Fibroblast of villous mesenchyme (primary cell): ENCODE measurements at places on chromosomes 3 and 15.

- no peak for DNase-seq
Measured at GRCh38 chr3:114714237-114714636, 420.4 kb downstream of the TIGIT start.

DNA sequence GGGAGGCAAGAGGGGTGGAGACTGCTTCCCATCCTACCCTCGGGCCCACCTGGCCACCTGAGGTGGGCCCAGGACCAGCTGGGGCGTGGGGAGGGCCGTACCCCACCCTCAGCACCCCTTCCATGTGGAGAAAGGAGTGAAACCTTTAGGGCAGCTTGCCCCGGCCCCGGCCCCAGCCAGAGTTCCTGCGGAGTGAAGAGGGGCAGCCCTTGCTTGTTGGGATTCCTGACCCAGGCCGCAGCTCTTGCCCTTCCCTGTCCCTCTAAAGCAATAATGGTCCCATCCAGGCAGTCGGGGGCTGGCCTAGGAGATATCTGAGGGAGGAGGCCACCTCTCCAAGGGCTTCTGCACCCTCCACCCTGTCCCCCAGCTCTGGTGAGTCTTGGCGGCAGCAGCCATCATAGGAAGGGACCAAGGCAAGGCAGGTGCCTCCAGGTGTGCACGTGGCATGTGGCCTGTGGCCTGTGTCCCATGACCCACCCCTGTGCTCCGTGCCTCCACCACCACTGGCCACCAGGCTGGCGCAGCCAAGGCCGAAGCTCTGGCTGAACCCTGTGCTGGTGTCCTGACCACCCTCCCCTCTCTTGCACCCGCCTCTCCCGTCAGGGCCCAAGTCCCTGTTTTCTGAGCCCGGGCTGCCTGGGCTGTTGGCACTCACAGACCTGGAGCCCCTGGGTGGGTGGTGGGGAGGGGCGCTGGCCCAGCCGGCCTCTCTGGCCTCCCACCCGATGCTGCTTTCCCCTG, 2.2 kb upstream of the FES start:
- no peak for DNase-seq

DNA sequence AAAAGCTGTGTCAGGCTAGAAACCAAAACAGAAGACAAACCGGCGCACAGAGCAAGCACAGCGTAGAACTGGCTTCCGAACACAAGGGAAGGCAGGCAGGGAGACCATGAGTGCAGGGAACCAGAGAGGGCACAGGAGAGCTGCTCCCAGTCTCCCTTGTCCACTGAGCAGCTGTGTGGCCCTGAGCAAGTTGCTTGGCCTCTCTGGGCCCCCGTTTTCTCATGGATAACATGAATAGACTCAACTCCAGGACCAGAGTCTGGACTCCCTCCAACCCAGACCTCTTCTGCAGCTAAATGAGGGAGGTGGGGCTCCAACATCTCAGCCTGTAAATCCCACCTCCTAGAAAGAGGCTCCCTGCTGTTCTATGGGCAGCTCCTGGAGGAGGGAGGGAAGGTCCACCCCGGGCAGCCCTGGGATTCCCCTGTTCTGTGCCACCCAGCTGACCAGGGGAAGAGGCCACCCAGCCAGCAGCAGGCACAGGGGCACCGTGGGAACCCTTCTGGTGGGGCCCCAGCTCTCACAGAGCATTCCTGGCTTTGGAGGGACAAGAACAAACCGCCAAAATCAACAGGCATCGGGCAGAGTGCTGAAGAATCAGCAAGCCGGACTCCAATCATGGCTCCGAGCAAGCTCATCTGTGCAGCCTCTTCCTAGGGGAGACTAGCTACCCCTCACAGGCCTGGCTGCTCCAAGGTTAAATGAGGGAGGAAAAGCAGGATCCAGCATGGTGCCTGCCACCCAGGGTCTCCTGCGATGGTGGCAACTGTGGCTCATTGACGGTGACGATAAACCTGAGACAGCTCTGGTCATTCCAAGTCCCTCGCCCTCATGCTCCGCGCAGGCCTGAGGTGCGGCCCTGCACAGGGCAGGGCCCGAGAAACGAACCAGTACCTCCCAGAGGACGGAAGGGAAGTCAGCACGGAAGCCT, 15.1 kb downstream of the XXYLT1 start:
- DNase-seq = no peak

GRCh38 chr3:160196511-160197104, 28.6 kb upstream of the C3orf80 start:
- no peak for DNase-seq

GRCh38 chr3:2714834-2715233, 395.3 kb downstream of the IL5RA start:
- DNase-seq = no peak

DNA sequence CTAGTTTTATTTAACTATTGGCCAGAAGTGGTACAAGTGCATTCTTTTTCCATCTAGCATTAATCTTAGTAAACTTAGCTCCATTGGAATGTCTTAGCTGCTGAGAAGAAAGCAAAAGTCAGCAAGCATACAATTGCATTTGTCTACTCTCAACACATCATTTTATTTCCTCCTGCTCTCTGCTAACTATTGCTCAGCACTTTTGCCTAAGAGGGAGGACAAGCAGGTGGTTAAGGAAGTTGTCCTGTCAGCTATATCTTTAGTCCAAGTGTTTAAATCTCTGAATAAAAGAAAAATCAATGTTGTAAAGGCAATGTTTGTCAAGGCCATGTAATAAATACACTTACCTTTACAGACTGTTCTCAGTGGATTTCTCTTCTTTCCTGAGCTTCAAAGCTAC, 51.0 kb downstream of the FHIT start:
- DNase-seq = no peak

- no peak for DNase-seq
Measured at GRCh38 chr15:60701261-60702019, 222.5 kb upstream of the ICE2 start.

GRCh38 chr3:33807191-33807590, 8.8 kb downstream of the PDCD6IP start:
- DNase-seq = no peak

DNA sequence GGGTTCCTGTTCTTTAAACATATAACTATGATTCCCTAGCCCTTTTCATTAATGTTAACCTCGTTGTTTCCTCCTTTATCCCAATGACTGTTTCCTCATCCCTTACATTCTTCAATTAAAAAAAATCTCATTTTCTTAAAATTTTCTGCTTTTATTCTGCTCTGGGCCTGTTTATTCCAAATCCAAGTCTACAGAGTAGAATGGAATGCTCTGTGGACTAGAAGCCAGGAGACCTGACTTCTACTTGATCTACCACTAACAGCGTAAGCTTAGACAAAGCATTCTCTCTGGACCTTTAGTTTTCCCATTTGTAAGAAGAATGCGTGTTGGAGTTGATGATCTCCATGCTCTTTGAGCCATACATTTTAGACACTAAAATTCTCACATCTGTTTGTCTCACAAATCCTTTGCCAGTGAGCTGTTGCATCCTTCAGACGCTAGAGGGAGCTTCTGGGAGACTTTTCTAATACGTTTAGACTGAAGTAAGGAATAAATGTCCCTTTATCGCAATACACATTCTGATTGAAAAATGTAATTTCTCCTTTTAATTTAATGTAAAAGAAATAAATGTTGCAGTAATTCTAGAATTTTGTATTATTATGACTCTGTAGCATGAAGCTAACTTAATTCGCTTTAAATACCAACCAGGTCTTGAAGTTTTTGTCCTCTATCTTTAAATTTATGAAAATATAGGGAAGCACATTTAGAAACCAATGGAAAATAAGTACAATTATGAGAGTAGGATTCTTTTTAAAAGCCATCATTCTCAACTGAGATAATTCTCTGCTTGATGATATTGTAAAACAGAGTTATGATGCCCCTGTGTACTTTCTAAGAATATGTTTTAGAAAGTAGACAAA, 21.7 kb upstream of the GMNC start:
- peak; percentile 65 for DNase-seq

DNA sequence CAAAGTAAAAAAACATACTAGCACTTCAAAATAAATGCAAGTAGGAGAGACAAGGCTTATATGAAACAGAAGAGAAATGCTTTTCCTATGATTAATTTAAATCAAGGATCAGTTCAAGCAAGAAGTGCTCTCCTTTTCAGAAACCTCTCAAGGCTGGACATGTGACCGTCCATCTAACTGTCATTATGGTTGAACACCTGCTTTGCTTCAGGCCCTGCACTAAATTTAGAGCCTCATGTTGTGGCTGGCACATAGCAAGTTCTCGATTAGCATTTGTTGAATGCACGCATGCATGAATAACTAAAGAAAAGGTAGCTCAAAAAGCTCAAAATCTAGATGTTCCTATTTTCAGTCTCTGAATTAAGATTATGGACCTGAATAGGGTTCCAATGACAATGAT, 82.0 kb downstream of the SV2B start:
- DNase-seq = no peak

DNA sequence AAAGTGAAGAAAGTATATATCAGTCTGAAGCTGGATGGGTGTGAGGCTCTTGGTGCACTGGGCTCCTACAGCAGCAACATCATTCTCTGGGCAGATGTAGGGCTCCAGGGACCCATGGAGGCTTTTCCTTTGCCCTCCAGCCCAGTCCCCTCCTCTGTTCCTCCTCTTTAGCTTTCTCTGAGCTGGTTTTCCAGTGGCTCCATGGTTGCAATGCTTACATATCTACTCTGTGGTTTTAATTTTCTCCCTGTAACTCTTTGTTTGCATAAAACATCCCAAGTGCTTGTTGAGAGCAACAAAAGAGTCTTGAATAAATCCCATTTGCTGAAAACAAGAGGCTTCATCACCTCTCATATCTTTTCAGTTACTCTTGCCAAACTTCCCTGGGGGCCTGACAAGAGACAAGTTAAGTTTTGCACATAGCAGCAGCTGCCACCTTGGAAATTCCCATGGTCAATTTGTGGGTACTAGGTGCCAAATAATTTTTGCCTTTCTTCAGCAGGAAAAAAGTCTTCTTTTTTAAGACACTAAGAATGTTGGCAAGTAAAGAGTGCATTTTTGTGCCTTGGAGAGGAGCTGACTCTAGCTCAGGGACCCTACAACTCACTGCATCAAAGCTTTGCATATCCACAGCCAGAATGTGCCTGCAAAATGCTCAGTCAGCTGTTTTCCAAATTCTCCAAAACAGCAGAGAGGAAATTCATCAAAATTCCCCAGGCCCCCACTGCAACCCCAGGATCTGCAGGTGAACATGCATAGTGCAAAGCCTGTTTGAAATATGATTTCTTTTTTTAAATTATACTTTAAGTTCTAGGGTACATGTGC, 41.9 kb downstream of the COLQ start:
- DNase-seq = no peak

DNA sequence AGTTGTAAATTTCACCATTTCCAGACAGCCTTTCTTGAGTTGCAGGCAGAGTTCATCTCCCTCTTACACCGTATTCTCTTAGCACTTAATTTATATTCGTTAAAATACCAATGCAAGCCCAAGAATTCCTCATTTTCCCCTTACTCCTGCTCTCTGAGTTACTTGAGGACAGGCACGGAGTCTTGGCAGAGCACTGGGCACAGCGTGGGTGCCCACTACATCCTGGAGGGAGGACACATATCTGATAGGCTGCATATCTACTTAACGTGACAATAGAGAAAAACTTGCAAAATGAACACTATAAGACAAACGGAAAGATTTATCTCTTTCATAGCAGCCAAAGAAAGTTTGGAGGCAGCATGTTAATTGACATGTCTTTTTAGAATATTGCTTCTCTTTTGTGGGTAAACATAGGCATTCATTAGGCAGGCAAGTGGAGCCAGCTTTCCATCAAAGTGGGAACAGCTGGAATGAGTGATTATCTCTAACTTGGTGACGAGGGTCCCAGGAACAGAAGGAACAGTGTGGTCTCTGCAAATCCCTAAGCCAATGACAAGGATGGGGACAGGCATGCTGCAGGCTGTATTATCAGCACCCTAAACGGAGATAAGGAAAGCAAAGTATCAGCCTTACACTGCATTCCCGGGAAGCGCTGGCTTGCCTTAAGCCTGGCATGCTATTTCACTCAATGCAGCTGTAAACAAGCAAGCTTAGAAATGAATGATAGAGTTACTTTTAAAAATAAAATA, 116.5 kb downstream of the RTP4 start:
- DNase-seq = no peak

DNA sequence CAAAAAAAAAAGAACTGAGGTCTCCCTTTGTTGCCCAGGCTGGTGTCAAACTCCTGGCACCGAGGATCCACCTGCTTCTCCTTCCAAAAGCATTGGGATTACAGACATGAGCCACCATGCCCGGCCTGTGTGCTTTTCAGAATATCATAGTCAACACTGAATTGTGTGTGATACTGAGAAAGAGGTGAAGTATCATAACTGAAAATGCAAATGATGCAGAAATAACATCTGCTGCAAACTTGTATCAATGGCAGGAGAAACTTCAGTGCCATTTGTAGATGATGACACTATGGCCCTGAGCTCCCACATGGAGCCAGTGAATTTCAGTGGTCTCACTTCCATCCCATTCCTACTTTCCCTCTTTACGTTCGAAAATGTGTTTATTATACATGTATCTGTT, 21.9 kb downstream of the IL12A start:
- DNase-seq = no peak

GRCh38 chr3:129593595-129594339, 12.7 kb downstream of the PLXND1 start:
- DNase-seq = peak; percentile 56

DNA sequence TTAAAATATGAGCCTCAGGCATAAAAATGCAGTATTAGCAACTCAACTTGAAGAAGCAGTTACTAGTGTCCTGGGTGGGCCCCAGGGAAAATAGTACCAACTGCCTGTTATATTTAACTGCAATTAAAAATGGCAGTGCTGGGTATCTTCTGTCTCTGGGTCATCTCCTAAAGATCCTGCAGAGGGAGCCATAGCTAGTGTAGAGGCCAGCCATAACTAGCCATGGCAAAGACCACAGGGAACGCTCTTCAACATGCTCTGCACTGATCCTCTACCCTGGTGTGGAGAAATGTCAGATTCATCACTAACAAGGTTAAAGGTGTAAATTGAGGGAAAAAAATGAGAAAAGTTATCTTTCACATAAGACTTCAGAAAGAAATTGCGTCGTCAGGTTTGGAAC, 181.3 kb downstream of the SNRPN start:
- DNase-seq = peak; percentile 4

GRCh38 chr3:14312375-14312774, 90.0 kb upstream of the SLC6A6 start:
- DNase-seq = no peak

GRCh38 chr3:132545471-132545870, 51.6 kb upstream of the ACKR4 start:
- DNase-seq = no peak

- DNase-seq = no peak
Measured at GRCh38 chr3:100082714-100083113, 31.6 kb downstream of the FILIP1L start.

DNA sequence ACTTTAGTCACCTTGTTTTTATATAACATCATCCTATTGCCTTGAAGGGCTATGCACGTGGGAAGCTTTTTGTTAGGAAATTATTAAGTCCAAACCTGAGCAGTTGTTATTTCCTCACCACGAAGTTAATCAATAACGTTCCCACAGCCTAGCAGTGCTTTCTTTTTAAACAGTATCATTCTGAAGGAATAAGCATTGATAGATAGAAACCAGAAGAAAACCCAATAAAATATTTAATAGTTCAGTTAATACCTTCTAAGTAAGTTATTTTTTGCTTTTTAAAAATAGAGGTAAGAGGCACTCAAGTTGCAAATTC, 149.3 kb downstream of the KCNMB2 start:
- DNase-seq = no peak
